Jurkat, Clone E6-1 (cell line): ENCODE measurements at places on chromosomes 11 and 22.

- DNase-seq: peak; percentile 41
Measured at GRCh38 chr22:25701056-25701780, 40.8 kb upstream of the MYO18B start.

GRCh38 chr11:10064828-10065227, 229.2 kb downstream of the SBF2 start:
- no peak for DNase-seq

DNA sequence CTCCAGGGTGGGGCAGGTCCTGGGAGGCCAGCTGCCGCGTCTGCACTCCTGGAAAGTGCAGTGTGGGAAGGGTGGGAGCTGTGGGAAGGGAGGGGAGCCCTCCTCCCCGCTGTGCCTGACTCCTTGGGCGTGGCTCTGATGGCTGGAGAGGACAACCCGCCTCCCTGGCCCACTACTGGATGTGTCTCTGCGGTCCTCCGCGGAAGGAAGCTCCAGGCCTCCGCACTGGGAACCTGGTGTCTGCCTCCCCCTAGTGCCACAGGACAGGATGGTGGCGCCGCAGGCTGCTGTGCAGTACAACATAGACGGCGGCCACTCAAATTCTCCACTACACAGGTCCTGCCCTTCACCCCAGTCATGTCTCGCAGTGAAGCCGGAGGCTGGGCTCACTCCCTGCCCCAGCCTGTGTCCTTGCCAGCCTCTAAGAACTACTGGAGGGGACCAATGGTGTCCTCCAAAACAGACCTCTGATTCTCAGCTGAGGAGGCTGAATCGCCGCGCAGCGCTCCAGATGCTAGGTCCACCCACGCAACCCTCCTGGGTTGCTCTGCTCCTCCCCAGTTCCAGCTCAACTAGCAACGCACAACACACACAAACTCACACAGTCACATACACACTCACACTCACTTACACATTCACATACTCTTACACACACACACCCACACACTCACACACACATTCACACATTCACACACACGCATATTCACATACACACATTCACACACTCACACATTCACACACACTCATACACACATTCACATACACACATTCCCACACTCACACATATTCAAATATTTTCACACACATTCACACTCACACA, 12.4 kb upstream of the DSCAML1 start:
- no peak for DNase-seq

GRCh38 chr11:58125469-58125868, at the start of gene OR9I1:
Gene OR9I1, minus strand, starts transcription at chr11:58125530. Its CDS starts 6,086 bp downstream, at chr11:58119444.
- no peak for DNase-seq

- DNase-seq: no peak
Measured at GRCh38 chr11:102171101-102171500, 60.9 kb downstream of the YAP1 start.
